ENCODE measurements at places on chromosomes 3 and 15. TPM values are rescaled to one million over a fixed set of nuclear protein-coding genes. Genes with fewer than 3 reads are reported as not detected.

DNA sequence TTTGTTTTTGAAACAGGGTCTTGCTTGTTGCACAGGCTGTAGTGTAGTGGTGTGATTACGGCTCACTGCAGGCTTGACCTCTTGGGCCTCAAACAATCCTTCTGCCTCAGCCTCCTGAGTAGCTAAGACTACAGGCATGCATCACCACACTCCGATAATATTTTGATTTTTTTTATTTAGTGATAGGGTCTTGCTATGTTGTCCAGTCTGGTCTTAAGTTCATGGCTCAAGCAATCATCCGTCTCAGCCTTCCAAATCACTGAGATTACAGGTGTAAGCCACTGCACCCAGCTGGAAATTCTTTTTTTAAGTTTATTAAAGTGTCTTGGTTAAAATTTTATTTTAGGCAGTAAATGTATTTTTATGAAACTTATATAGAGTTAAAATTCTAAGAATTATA lies 32.2 kb upstream of the RAP2B start:
- no peaks in the 10 kb centered on the region for H3K27me3 ChIP-seq
- no peak overlapping the region for H3K4me3 ChIP-seq
- no peaks in the 10 kb centered on the region for H3K4me1 ChIP-seq
- H3K27ac ChIP-seq, result no peak overlapping the region

C3orf49 gene
- not detected for total RNA-seq

RARRES1 gene
- not detected for total RNA-seq

RASL12 gene
- total RNA-seq, result not detected

GRCh38 chr3:71001303-71001830 lies 582.2 kb downstream of the FOXP1 start:
- peaks cover 15% of the 10 kb centered on the region for H3K36me3 ChIP-seq
- H3K27me3 ChIP-seq, result no peaks in the 10 kb centered on the region
- no peaks in the 10 kb centered on the region for H3K4me1 ChIP-seq

- H3K4me1 ChIP-seq, result peaks cover 26% of the 10 kb centered on the region
- no peaks in the 10 kb centered on the region for H3K27me3 ChIP-seq
- no peaks in the 10 kb centered on the region for H3K36me3 ChIP-seq
- H3K4me3 ChIP-seq, result no peak overlapping the region
These were observed 17.9 kb downstream of the SHF start for GRCh38 chr15:45169608-45170480.

- H3K4me1 ChIP-seq, result no peaks in the 10 kb centered on the region
- no peaks in the 10 kb centered on the region for H3K27me3 ChIP-seq
- H3K27ac ChIP-seq, result no peak overlapping the region
- no peak overlapping the region for H3K4me3 ChIP-seq
These were observed 19.3 kb upstream of the ANXA2 start for GRCh38 chr15:60417112-60417511.

EOMES gene
- total RNA-seq, result 32.2 TPM

DNA sequence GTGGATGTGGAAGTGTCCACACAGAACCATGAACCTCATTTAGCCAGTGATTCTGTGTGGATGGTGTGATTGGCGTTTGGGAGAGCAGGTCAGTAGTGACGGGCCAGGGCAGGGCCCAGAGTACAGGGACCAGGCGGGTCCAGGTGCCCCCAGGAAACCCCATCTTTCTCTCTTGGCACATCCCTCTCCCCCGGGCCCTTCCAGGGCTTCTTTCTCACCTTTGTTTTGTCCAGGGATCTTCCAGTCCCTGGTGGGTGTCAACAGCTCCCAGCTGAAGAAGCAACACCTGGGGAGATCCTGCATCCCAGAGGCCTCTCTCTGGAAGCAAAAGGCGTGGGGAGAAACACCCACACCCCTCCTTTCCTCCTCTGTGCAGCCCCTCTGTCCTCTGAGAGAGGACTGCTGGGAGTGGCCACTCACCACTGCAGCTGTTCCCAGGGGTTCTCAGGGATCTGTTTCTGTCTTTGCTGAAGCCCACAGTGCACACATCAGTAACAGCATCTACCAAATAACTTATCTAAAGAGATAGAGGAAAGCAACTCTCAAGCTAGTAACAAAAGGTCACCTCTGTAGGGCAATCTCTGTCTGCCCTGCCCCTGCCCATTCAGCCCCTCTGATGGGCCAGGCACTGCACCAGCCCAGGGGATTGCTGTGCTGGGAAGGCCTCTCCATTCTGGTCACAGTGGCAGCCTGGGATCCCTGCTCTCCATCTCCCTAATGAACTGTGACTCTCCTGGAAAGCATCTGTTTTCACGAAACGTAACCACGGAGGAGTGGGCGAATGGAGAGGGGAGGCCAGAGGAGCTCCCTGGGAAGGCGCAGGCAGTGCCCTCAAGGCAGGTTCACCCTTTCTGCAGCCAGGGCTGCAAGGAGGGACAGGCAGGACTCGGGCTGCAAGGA lies 98.3 kb upstream of the ALDH1A3 start:
- no peaks in the 10 kb centered on the region for H3K36me3 ChIP-seq
- H3K4me1 ChIP-seq, result no peaks in the 10 kb centered on the region
- H3K27me3 ChIP-seq, result no peaks in the 10 kb centered on the region
- DNase-seq, result no peak
- no peak overlapping the region for H3K4me3 ChIP-seq

DNA sequence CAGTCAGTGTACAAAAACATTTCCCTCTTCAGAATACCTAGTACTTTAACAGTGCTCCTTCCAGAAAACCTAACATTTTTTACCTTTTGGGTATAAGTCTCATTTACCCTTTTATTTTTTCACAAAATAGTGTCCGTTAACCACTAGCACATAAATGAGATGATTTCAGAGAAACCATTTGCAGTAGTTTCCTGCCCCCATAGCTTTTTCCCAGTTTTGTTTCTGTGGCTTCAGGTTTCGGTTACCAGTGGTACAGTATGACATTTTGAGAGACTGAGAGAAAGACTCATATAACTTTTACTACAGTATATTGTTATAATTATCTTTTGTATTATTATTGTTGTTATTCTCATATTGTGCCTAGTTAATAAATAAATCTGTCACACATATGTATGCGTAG lies 6.2 kb upstream of the RBMS3 start:
- no peaks in the 10 kb centered on the region for H3K4me1 ChIP-seq
- DNase-seq, result no peak
- H3K27ac ChIP-seq, result no peak overlapping the region
- no peak overlapping the region for H3K4me3 ChIP-seq
- H3K27me3 ChIP-seq, result no peaks in the 10 kb centered on the region

DNA sequence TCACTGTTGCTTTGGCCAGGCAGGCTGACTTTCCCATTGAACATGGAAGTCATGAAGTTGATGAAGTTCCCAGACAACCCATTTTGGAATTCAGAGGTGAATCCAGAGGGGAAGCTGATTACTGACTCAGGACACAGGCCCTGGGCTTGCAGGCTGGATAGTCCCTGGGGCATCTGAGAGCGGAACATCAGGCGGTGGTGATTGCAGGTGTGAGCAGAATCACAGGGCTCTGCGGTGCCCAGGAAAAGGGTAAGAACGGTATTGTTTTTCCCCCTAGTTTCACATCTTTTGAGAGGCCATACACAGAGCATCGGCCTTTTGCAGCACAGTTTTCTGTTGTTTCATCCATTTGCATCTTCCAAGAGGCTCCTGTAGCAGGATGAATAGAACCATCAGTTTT lies 104.7 kb downstream of the CHSY1 start:
- DNase-seq, result no peak
- H3K27me3 ChIP-seq, result no peaks in the 10 kb centered on the region
- H3K4me1 ChIP-seq, result peaks cover 18% of the 10 kb centered on the region

GRCh38 chr3:25821746-25822573 lies 32.1 kb downstream of the OXSM start:
- no peak overlapping the region for H3K27ac ChIP-seq

ACAD11 gene
- total RNA-seq, result 15.8 TPM

DNA sequence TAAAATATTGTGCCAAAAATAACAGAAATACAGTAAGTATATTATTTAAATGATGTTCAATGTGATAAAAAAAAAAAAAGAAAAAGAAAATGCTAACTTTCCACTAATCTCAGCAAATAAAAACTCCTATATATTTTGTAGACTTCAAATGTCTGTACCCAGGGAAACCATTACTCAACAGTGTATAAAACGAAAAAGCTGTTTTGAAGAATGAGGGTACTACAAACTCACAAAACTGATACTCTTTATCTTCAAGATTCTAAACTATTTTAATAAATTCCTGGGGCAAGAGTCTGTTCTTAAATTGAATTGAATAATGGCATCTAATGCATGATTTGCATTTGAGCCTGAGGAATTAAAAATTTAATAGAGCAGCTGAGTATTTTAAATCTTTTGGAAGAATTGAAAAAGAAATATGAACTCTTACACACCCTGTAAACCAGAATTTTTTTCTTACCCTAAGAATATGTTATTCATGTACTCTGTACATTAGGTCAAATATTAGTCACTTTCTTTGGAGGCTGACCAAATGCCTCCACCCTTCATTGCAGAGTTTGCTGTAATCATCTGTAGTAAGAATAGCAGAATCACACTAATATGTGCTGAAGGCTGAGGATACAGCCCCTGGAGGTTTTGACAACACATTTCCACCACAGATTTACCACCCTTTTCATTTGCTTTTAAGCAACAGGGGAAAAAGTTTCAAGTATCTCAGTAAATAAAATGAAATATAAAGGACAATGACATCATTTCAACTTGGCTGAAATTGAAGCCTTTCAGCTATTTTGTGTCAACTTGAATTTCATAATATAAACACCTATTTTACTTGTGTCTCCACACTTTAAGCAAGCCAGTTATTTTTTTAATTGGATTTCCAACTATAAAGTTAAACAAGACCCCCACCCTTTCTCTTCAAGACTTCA lies 79.7 kb downstream of the FBN1 start:
- DNase-seq, result no peak
- H3K36me3 ChIP-seq, result no peaks in the 10 kb centered on the region
- peaks cover 3% of the 10 kb centered on the region for H3K27me3 ChIP-seq
- no peak overlapping the region for H3K27ac ChIP-seq

GRCh38 chr3:81816473-81817250 lies 55.2 kb upstream of the GBE1 start:
- no peak for DNase-seq

DNA sequence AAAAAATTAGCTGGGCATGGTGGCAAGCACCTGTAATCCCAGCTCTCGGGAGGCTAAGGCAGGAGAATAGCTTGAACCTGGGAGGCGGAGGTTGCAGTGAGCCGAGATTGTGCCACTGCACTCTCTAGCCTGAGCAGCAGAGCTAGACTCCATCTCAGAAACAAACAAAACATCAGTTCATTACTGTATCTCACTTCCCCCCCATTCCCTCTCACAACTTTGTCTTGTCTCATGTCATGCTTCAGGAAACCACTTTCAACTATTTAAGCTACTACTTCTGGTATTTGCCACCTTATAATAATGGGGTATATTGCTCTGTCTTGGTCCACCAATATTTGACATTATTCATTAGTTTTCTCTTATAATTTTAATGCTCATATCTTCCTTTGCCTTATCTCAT lies 26.2 kb downstream of the PIK3CA start:
- H3K36me3 ChIP-seq, result no peaks in the 10 kb centered on the region
- no peak overlapping the region for H3K4me3 ChIP-seq
- H3K27ac ChIP-seq, result no peak overlapping the region
- DNase-seq, result no peak

- H3K27ac ChIP-seq, result no peak overlapping the region
- H3K4me3 ChIP-seq, result no peak overlapping the region
- H3K4me1 ChIP-seq, result peaks cover 3% of the 10 kb centered on the region
These were observed 125.5 kb downstream of the DGKG start for GRCh38 chr3:186236357-186237020.

- H3K27me3 ChIP-seq, result no peaks in the 10 kb centered on the region
- peaks cover 3% of the 10 kb centered on the region for H3K36me3 ChIP-seq
- no peak overlapping the region for H3K27ac ChIP-seq
- H3K4me1 ChIP-seq, result no peaks in the 10 kb centered on the region
- H3K4me3 ChIP-seq, result no peak overlapping the region
These were observed 28.8 kb downstream of the PCNP start for GRCh38 chr3:101602731-101603130.

DNA sequence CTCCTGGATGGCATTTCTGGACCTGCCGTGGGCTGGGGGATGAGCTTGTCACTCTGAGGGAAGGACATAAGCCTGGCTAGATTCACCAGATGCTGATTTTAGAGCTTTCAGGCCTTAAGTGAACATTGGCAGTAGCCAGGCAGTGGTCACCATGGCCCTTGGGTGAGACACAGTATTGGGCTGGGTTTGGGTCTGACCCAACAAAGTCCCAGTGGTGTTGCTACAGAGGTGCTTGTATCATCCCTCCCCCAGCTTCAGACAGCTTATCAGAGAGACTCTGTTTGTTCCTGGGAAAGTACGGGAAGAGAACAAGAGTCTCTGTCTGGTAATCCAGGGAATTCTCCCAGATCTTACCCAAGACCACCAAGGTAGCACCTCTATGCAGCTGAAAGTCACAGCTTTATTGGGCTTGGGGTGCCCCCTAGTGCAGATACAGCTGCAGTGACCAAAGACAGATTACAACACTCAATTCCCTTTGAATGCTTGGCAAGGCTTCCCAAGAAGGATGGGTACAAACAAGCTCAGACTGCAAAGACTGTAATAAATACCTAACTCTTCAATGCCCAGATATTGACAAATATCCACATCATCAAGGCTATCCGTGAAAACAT lies 9.8 kb upstream of the RUVBL1 start:
- no peak overlapping the region for H3K27ac ChIP-seq
- H3K4me1 ChIP-seq, result no peaks in the 10 kb centered on the region
- peaks cover 2% of the 10 kb centered on the region for H3K27me3 ChIP-seq
- H3K4me3 ChIP-seq, result no peak overlapping the region
- no peak for DNase-seq

GRCh38 chr3:147413686-147414389 lies 4.7 kb downstream of the ZIC1 start:
- no peak overlapping the region for H3K27ac ChIP-seq
- peaks cover 64% of the 10 kb centered on the region for H3K27me3 ChIP-seq
- H3K4me3 ChIP-seq, result no peak overlapping the region
- peaks cover 25% of the 10 kb centered on the region for H3K4me1 ChIP-seq

DNA sequence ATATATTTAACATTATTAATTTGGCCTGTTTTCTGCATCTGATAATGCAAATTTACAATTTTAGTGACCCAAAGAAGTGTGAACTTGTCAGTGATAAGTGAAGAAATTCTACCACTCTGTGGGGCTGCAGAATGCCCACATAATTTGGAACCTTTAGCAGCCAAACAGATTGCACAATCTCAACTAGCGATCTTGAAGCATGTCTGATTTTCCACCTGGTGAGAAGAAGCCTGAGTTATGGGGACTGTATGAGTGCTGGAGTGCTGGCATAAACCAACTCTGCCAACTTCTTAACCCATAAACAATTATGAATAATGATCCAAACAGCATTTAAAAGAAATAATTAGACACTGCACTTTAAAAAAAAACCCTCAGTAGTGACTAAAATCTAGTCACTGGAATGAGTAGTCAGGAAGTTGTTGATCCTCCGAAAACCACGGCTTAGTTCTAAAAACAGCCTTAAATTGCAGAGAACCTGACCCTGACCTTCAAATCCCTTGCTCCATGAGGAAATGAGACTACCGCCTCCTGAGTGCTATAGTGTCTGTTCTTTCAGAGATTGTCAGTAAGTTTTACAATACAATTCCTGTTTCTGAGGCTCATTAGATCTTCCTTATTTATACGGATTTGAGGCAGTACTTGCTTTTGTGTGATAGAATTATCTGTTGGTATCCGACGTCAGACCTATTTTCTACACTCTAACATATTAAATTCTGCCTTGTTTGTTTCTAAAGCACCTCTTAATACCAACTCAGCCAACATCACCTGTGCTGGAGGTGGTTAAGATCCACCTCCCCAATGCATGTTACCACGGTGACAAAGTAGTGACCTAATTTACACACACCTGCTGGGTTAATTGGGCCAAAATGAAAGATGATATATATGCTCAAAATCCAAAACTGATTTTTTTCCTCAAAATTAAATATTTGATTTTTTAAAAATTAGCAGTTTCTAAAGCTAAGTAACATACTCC lies 267.7 kb downstream of the ZBTB20 start:
- H3K4me1 ChIP-seq, result no peaks in the 10 kb centered on the region
- H3K27me3 ChIP-seq, result no peaks in the 10 kb centered on the region
- no peak for DNase-seq

APOD gene
- total RNA-seq, result not detected

Data from natural killer cell (primary cell).